ENCODE measurements at places on chromosomes 1 and 21. TPM values are rescaled to one million over a fixed set of nuclear protein-coding genes. Genes with fewer than 3 reads are reported as not detected.

HES4 gene
- not detected for total RNA-seq

CHAF1B gene
- 30.3 TPM for total RNA-seq

- ATAC-seq: no peak
Observed at GRCh38 chr1:167648252-167648849, 18.3 kb downstream of the RCSD1 start.

DNA sequence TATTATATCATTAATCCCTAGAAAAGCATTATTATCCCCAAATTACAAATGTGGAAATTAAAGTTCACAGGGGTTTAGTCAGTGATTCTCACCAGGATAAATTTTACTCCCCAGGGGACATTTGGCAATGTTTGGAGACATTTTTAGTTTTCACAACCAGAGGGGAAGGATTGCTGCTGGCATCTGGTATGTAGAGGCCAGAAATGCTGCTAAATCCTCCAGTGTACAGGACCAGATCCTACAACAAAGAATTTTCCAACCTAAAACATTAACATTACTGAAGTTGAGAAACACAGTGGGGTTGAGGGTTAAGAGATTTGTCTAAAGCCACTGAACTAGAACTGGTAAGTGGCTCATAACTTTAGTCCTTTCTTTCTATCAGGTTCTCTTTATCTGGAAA is 162.0 kb upstream of the SYT6 start:
- no peak for ATAC-seq

GRCh38 chr1:104592926-104593325 is 843.2 kb downstream of the AMY1C start:
- no peak for ATAC-seq
